ENCODE measurements at places on chromosomes 5 and 9.

GRCh38 chr9:742914-743589 is 98.4 kb upstream of the DMRT1 start:
- no peak for DNase-seq

- DNase-seq = no peak
These were observed 724 bp downstream of the SGTB start for GRCh38 chr5:65721050-65721719.

DNA sequence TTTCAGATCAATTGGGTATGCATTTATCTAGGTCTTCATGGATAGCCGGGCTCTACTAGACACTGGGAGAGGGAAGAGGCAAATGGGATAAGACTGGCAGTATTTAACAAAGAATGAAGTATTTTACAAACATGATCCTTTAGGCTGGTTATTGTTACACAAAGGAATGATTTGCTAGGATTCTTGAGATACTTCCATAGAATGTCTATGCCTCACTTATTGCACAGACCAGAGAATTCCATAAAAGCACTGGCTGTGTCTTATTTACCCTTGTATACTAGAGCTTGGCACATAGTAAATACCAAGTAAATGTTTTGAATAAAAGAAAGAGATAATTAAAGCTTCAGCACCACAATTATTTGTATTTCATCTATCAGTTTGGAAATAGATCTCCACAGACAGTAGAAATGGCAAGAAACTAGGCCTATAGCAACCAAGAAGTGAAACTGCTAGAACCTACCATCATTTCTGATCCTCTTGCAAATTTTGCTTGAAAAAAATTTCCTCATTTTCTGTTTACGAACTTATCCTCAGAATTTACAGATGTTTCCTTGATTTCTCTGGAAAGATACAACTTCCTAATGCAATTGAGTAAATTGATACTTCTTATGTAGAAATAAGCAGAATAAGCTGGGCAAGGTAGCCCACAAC is 3.8 kb downstream of the PDCD1LG2 start:
- no peak for DNase-seq

DNA sequence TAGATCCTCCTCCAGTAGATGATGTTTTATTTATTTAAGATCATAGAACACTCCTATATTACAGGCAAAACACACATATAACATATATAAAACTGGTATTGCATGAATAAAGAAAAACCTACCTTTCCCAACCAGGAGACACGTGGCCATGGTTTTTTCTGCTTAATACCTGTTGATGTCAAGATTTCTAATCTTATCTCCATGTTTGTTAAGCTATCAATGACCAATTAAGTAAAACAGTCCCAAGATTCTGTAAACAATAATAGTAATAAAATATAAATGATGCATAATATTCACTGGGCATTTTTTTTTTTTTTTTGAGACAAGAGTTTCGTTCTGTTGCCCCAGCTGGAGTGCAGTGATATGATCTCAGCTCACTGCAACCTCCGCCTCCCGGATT is 1.7 kb downstream of the CPLANE1 start:
- DNase-seq = no peak

DNA sequence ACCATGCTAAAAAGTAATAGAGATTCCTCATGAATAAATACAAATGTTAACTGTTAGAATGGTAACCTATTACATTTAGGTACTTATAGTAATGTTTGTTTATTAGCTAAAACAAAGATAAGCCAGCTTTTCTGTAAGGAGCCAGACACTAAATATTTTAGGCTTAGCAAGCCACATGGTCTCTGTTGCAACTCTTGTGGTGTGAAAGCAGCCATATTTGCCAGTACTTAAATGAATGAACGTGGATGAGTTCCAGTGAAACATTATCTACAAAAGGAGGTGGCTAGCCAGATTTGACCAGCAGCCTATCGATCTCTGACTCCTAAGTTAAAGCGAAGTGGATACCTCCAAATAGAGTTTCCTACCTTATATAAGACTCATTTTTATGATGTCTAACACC is 331.6 kb downstream of the CDH12 start:
- no peak for DNase-seq

- no peak for DNase-seq
These were observed 159.0 kb downstream of the HACD4 start for GRCh38 chr9:20872340-20872977.

- no peak for DNase-seq
These were observed 350.5 kb downstream of the ADGRV1 start for GRCh38 chr5:90909101-90909503.

- no peak for DNase-seq
These were observed 87.3 kb downstream of the SEC61B start for GRCh38 chr9:99309141-99309939.

DNA sequence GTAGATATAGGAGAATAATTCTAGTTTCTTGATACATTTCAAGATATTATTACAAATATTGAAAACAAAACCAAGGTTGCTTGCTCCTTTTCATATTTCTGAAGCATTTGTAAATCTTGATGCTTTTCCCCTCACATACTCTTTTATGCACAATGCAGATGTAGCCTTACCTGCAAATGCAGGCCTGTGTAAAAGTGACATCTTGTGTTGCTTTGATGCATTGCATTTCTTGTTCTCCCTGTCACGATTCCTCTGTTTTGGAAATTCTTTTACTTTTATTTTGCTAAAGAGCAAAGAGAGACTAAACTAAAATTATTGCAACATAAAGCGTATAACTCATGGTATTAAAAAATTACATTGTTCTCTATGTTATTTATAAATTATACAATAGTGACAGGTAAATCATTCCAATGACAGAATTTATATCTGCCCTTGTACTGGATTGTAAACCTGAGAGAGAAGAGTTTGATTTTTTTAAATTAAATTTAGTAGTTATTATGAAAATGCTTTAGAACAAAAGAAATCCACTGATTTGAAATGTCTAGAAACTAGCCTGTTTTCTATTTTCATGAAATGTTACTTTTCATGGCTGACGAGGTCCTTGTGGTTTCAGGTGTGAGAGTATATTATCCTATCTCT is 970.0 kb downstream of the MAT2B start:
- DNase-seq = no peak

DNA sequence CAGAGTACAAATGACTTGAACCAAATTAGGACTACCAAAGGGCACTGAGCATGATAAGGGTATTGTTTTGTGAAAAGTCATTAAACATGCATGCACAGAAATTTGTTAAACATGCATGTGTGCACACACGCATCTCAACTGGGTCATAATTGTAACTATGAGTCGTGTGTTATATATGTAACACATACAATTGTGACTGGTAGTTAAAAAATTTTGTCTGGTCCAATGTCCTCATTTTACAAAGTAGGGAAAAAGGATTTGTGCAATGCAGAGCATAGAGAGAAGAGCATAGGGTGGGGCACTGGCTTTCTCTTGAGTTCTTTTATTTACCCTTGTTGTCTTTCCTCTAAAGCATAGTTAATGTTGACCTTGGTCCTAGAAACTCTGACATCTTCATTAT is 19.3 kb upstream of the IGFBPL1 start:
- no peak for DNase-seq

GRCh38 chr5:95393279-95393678 is 2.1 kb downstream of the FAM81B start:
- DNase-seq = no peak

GRCh38 chr5:1633605-1634336 is 110.0 kb upstream of the LPCAT1 start:
- DNase-seq = no peak

- no peak for DNase-seq
These were observed 134.8 kb downstream of the TMEM174 start for GRCh38 chr5:73307645-73308355.

DNA sequence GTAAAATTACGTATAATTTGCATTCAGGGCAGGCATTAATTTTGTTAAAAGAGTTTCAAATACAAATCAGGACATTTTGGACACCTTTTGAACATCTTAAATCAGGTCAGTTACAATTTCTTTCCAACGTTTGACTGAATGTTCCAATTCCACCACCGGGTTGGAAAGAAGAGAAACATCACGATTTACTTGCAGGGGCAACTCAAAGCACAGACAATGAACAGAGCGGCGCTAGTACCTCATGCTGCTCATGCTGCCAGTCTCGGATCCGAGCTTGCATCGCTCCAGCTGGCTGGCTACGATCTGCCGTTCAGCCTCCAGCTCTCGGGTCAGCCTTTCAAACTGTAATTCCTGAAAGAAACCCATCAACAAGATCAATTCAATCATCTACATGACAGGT is 339.5 kb downstream of the CTNND2 start:
- DNase-seq = no peak

GRCh38 chr5:136103118-136103517 is 29.5 kb upstream of the SMAD5 start:
- DNase-seq = no peak

GRCh38 chr9:76194896-76195295 is 199.3 kb downstream of the RFK start:
- no peak for DNase-seq

GRCh38 chr9:111566234-111566633 is 33.2 kb downstream of the PTGR1 start:
- DNase-seq = no peak

DNA sequence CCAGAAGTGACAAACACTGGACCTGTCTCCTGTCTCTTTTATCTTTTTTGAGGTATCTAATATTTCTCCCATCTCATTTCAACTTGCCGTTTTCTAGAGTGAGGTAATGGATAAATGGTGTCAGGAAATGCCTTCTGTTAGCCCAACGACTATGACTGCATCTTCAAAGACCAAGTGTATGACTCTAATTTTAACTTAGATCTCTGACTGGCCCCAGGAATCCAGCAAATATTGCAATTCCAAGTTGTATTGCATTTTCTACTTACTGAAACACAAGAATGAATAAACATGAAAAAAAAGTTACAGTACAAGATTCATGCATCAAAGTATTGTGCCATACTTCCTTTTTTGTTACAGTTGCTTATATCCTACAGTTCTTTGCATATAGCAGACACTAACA is 26.3 kb downstream of the SLC28A3 start:
- no peak for DNase-seq

DNA sequence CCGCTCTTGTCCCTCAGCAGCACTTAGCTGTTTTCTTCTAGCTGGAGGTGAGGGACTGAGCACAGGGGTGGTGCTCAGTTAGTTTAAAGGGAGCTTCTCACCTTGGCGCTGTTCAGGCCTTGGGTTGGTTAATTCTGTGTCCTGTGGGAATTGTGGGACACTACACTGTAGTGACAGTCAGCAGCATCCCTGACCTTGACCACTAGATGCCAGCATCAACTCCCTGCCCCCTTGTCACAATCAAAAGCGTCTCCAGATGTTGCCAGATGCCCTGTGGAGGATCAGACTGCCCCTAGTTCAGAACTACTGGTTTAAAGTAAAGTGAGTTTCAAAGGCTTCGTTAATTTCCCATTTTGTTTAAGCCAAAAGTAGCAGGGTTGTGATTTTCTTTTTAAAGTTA is 65.5 kb upstream of the DMRT3 start:
- DNase-seq = no peak

GRCh38 chr5:58925627-58926540 is 343.0 kb downstream of the RAB3C start:
- DNase-seq = no peak

- DNase-seq = no peak
These were observed 331.9 kb upstream of the GRIA1 start for GRCh38 chr5:153158608-153159007.

DNA sequence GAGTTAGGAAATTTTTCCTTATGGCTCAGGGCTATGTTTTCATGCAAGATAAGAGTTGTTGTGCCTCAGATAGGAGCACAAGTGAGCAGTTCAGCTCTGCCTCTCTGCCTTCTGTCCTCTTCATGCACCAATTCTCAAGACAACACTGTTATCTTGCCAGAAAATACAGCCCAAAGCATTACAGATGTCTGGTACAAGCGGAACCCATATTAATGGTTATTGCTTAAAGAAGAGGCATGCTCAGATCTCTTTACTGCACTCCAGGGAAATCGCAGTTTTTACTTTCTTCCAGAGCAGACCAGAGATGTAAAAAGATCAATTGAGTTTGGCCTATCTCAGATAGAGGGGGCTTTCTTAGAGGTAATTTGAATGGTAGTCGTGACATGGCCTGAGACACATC is 361.6 kb upstream of the WWC1 start:
- DNase-seq = no peak

GRCh38 chr5:2607598-2607997 is 143.9 kb downstream of the IRX2 start:
- DNase-seq = no peak

DNA sequence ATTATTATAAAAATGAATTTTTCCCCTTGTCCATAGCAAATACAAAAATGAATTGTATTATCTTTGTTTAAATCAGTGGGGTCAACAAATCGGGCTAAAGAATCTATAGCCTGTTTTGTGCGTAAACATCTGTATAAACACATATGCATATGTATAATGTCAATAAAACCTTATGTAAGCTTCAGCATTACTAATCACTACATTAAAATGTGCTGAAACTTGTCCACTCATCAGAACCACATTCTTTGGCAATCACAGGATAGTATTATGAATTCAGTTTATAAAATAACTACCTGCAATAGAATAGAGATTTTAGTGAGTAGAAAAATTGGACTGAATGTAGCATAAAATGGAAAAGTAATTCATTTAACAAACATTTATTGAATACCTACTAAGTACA is 30.6 kb downstream of the RGMB start:
- DNase-seq = no peak

DNA sequence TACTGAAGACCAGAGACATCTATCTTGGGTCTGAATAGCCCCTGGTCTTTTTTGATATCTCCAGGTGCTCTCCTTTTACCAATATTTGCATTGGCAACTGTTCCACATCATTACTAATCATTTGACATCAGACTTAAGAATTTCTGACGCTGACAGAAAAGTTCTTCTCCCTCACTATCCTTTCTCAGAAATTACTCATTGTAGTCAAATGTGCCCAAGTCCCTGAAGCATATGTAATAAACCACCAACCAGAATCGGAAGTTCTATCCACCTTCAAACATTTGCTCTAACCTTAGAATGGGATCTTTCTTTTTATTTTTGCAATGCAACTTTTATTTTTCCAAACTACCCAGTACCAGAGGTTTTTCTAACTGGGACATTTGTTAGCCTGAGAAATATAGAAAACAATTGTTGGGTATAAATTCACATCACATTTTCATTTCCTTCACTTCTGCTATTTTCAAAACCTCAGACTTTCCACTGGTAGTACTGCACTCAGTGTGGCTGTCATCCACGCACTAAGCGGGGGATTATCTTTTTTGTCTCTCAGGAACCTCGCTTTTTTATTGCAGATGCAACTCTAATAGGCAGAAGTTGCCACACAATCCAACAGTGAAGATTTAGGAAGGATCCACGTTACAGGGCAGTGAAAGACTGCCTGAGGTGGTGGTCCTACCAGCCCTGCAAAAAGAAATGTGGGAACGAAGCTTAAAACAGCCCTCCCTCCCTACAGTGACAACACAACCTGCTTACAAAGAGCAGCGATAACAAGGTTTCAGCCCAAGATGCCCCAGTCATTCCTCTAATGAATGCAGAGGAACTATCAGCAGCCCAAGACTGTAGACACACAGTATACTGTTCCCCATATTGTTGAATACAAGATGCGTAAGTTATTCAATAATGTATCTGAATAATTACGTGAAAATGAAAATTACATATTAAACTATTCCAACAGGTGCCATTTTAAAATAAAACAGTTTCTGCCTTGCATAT is 201.2 kb downstream of the EBF1 start:
- no peak for DNase-seq

All from esophagus squamous epithelium (tissue), 5 donors.